ENCODE measurements at places on chromosomes 5 and 9.
A peak's percentile ranks its signal among the peaks of the same experiment; 100 is the strongest.

DNA sequence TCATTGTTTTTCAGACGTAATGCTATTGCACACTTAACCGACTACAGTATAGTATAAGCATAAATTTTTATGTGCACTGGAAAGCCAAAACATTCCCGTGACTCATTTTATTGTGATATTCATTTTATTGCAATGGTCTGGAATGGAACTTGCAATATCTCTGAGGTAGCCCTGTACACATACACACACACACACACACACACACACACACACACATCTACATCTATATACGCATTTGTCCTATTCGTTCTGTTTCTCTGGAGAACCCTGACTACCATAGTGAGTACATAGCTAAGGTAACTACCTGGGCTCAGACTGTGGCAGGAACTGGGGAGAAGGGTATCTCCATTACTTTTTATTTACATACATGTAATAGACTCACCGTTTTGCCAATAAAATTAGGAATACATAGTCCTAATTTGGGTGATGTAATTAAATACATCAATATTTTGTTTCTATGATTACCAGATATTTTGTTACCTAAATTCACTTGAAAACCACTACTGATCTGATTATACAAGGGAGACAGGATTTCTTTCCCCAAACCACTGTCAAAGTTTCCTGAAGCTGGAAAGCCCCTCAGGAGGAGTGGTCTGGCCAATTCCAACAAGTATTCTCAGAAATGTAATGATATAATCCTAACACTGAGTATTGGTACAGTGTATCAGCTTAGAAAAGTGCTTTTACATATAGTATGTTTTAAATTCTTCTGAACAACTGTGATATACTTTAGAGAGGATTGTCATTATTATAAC lies 74.0 kb upstream of the PLPP1 start:
- no peak for DNase-seq

DNA sequence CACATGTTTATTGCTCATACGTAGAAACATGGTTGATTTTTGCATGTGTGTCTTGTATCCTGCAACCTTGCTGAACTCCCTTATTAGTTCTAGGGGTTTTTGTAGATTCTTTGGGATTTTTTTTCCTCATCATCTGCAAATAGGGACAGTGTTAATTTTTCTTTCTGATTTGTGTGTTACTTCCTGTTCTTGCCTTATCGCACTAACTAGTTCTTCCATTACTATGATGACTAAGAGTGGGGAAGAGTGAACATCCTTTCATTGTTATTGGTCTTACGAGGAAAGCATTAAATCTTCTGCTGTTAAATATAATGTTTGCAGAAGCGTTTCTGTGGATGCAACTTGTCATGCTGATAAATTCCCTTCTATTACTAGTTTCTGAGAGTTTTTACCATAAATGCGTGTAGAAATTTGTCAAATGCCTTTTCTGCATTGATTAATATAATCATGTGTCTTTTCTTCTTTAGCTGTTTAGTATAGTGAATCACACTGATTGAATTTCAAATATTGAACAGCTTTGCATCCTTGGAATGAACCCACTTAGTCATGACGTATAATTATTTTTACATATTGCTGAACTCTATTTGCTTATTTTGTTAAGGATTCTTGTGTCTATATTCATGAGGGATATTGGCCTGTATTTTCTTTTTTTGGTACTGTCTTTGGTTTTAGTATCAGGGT lies 32.1 kb upstream of the RNF130 start:
- DNase-seq: no peak

- no peak for DNase-seq
Measured at GRCh38 chr5:151523335-151523734, 67.8 kb downstream of the FAT2 start.

- DNase-seq: no peak
Measured at GRCh38 chr5:162824360-162824759, 613.0 kb upstream of the CCNG1 start.

DNA sequence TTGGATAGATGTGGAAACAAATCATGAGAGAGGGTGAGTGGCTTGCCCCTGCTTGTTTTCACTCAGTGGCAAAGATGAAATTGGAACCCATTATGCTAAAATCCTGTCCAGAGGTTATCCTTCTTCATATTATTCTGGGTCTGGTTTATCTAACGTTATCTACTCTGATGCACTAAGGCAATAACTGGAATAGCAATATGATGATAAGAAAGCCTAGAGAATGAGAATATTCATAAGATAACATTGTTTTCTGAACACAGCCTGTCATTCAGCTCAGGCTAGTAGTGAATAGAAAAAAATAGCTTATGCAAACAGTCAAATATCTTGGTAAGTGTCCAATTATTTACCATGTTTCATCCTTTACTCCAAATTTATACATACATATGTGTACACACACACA lies 132.0 kb upstream of the C6 start:
- no peak for DNase-seq

- DNase-seq: no peak
Measured at GRCh38 chr5:172707285-172708182, 63.5 kb downstream of the DUSP1 start.

GRCh38 chr5:137395011-137395755 lies 103.9 kb downstream of the SPOCK1 start:
- peak; percentile 64 for DNase-seq
